Cerebellum (tissue), 4 donors: ENCODE measurements at places on chromosomes 6 and 20. TPM values are rescaled to one million over a fixed set of nuclear protein-coding genes. Genes with fewer than 3 reads are reported as not detected.
A peak's percentile ranks its signal among the peaks of the same experiment; 100 is the strongest.

The CST4 gene
- not detected for total RNA-seq

The OPN5 gene
- not detected for total RNA-seq

The CYP39A1 gene
- total RNA-seq = 8.5 TPM

The CYP21A2 gene
- 1.6 TPM for total RNA-seq

The PTK6 gene
- not detected for total RNA-seq

The ZSCAN31 gene
- 10.6 TPM for total RNA-seq

The CDC40 gene
- total RNA-seq = 18.2 TPM

The SLC17A3 gene
- not detected for total RNA-seq

The PTGIS gene
- 9.7 TPM for total RNA-seq

The B3GALT4 gene
- total RNA-seq = 10.8 TPM

The VNN1 gene
- 0.09 TPM for total RNA-seq

The ZNF311 gene
- total RNA-seq = 5.5 TPM

The THBS2 gene
- 5.8 TPM for total RNA-seq

The KIF6 gene
- 2.6 TPM for total RNA-seq

The SLC26A8 gene
- 3.7 TPM for total RNA-seq

The SYNDIG1 gene
- total RNA-seq = 12.4 TPM

The METTL24 gene
- total RNA-seq = 3.3 TPM

The HLA-DRA gene
- 3.6 TPM for total RNA-seq

The PAK5 gene
- total RNA-seq = 27.8 TPM

The PDE7B gene
- total RNA-seq = 4.1 TPM

The MOXD1 gene
- 4.5 TPM for total RNA-seq

The PHACTR3 gene
- total RNA-seq = 20.1 TPM

DNA sequence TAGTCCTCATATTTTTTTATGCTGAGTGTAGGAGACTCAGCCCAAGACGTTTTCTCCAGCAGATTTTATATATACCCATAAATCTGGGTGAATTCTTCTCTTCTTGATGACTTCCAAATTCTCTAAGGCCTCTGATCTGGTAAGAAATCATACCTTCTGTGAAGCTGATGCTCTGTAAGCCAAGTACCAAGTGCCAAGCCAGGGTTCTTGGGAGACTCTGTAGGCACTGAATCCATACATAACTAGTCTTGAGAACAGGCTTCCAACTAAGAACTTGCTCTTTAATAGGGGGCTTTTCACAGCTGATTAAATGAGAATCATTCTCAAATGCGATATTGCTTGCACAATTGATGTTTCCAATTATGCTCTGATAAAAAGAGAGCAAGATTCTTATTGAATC lies 87.6 kb downstream of the PRKN start:
- no peak for DNase-seq

GRCh38 chr20:7601431-7601830 lies 338.8 kb downstream of the HAO1 start:
- no peak for DNase-seq

DNA sequence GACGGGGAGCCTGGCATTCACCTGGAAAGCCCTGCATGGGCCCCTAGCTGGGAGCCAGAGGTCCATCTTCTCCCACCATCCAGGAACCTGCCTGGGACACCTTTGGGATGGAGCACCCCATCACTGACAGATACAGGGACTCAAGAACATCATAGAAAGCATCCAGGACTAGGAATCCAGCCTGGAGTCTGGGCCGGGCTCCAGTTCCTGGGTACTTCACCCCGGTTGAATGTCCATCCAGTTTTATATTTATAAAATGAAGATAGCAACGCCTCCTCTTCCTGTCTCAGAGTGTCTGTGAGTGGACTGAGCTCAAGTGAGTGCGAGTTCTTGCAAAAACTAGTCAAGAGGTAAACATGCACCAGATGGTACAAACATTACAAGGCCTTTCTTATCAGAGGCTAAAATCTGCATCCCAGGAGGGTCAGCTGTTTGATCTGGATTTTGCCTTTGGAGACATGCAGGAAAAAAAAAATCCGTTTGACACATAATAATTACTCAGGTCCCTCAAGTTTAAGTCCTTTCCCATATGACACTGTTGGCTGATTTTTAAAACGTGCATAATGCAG lies 27.4 kb downstream of the ZC3H12D start:
- no peak for DNase-seq

DNA sequence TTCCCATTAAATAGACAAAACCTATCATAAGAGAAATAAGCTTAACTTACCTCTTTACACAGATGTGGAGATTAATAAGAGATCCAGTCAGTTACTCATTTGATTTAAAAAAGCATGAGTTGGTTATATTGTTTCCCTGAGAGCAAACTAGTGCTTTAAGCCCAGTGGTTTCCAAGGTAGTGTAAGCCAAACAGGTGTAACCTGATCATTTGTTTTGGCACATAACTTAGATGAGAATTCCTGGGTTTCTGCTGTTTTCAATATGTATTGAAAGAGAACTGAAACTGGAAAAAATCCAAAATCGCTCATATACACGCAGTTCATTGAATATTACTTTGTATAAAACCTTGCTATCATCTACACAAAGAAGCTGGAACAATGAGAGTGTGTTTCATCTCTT lies 30.5 kb upstream of the SMIM8 start:
- DNase-seq = no peak

GRCh38 chr20:8790442-8791074 lies 278.3 kb upstream of the PLCB4 start:
- DNase-seq = peak; percentile 56

- no peak for DNase-seq
Measured at GRCh38 chr20:60240415-60240814, 282.2 kb downstream of the CDH26 start.

- DNase-seq = no peak
Measured at GRCh38 chr6:110557199-110557598, 80.8 kb upstream of the SLC22A16 start.

- DNase-seq = peak; percentile 42
Measured at GRCh38 chr6:83702749-83703148, 6.2 kb downstream of the SNAP91 start.

DNA sequence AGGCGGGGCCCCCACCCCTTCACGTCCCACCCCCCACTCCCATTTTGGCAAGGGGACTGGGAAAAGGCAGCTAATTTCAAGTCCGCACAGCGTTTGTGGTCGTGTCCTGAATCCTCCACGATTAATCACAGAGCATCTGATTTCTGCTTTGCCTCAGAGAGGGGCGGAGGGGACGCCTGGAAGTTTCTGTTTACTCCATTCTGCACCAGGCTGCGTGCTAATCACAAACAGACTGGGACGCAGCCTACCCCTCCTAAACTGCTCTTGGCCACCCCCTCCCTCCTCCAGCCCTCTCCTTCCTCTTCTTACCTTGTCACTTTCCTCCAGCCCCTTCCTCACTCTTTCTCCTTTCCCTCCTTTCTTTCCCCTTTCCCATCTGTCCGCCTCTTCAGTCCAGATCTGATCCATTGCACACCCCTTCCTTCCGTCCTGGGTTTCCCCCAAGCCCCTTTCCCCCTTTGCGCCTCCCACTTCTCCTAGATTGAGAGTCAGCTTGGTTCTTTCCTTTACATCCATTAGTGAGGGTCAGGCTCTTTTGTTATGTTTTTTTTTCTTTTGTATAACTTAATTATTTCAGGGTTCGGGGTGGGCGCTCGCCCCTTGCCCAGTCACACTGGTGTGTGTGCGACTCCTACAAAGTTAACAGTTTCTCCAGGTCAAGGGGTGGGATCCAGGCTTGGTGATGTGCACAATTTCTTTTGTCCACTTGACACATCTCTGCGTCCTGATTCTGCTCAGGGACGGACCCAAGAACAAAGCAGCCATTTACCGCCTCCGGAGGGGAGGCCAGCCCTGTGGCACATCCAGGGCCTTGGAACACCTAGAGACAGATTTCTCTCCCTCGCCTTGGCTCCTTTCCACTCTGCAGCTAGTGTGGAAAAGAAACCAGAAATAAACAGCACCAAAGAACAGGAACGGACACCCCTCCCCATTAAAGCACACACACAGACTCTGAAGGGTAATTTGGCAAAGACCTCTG lies 520 bp upstream of the RIPOR3 start:
- no peak for DNase-seq

- DNase-seq = no peak
Measured at GRCh38 chr6:17439243-17439993, 46.0 kb downstream of the CAP2 start.

DNA sequence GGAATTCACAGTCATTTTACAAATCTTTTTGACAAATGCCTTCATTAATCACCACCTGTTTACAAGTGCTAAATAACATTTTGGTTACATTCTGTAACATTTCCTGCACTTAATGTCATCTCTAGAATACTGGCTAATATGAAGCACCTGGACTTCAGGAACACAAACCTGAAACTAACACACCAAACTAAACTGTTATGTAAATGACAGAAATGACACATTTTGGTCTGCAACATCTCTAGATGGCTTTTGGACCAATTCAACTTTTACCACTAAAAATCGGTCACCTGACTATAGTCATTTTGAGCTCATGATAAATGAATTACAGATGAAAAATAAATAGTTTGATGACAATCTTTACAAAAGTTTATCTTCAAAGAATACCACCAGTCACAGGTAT lies 80.6 kb downstream of the ATG5 start:
- DNase-seq = no peak

- DNase-seq = no peak
Measured at GRCh38 chr20:40692240-40693011, 3.4 kb upstream of the MAFB start.

DNA sequence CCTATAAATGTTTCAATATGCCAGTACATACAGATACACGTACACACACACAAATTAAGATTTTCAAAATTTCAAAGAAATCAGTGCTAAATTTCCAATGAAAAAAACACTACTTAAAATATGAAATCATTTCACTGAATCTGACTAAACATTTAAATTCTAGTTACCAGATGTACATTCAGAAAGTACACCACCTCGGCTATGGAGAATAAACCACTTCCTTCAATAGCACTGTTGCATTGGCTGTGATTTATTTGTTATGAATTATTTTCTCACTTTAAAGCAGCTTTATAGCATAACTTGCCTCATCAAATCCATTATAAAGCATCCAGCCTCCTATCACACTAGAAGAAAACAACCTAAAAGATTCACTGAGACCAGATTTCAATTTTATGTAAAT lies 36.6 kb downstream of the HBS1L start:
- DNase-seq = no peak

GRCh38 chr6:111150577-111150976 lies 63.3 kb downstream of the SLC16A10 start:
- no peak for DNase-seq

GRCh38 chr6:33981861-33982260 lies 164.0 kb downstream of the GRM4 start:
- DNase-seq = no peak

- DNase-seq = no peak
Measured at GRCh38 chr6:43776115-43776798, 6.2 kb downstream of the VEGFA start.

GRCh38 chr6:47141171-47141570 lies 99.0 kb upstream of the ADGRF1 start:
- DNase-seq = no peak

DNA sequence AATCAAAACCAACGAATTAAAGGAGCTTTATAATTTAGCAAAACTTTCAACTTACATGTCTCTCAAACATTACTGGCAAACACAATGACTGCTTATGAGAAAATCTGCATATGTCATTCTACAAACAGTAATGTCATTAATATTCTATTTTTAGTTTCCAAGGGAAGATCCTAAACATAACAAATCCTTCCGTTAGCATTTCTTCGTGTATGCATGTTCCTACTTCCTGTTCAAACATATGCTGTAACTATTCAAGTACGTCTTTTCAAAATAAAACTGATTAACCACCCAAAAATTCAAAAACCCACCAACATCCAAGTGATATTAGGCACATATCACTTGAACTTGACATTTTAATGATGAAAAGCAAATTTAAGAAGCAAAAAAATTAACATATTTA lies 131.3 kb downstream of the HACE1 start:
- DNase-seq = no peak

- DNase-seq = peak; percentile 17
Measured at GRCh38 chr6:111642463-111643158, 36.9 kb upstream of the TRAF3IP2 start.

- DNase-seq = no peak
Measured at GRCh38 chr6:83958241-83958685, 75.3 kb upstream of the MRAP2 start.

- no peak for DNase-seq
Measured at GRCh38 chr6:105833959-105834947, 251.9 kb upstream of the PRDM1 start.

DNA sequence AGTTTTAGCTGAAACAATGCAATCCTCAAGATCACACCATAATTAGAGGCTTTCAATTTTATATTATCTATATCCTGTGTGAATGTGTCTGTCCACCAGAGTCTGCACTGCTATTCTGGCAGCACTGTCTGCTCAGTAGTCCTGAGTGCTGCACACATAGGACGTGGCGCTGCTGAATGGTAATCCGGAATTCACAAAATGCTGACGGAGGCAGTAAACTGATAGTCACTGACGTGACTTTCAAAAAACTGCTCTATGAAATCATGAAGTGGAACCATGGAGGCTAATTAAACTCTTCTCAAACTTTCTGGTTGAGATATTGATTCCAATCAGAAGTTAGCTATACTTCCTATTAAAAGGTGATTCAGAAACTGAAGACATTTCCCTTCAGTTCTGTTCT lies 190.8 kb upstream of the NOX3 start:
- DNase-seq = no peak

GRCh38 chr20:44838521-44838920 lies 28.2 kb upstream of the RIMS4 start:
- no peak for DNase-seq

- no peak for DNase-seq
Measured at GRCh38 chr6:6804843-6805615, 216.5 kb downstream of the LY86 start.

DNA sequence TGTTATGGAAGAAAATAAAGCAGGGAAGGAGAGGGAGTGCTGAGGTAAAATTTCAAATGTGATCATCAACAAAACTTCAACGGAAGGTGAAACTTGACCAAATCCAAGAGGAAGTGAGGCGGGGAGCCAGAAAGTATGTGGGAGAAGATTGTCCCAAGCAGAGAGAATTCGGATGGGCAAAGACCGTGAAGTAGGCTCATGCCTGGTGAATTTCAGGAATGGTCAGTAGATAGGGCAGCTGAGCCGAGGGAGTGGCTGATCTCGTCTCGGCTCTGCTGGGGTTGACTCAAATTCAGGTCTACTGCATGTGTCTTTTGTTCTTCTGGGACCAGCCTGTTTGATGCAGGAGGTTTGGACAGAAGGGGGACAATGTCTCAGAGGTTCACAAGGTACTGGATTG lies 7.0 kb upstream of the CSNK2A1 start:
- DNase-seq = no peak

GRCh38 chr6:129029778-129030177 lies 146.8 kb downstream of the LAMA2 start:
- DNase-seq = no peak
